ENCODE measurements at places on chromosomes 2 and 18.

GRCh38 chr2:108967757-108968156, 21.3 kb downstream of the EDAR start:
- no peak for DNase-seq

DNA sequence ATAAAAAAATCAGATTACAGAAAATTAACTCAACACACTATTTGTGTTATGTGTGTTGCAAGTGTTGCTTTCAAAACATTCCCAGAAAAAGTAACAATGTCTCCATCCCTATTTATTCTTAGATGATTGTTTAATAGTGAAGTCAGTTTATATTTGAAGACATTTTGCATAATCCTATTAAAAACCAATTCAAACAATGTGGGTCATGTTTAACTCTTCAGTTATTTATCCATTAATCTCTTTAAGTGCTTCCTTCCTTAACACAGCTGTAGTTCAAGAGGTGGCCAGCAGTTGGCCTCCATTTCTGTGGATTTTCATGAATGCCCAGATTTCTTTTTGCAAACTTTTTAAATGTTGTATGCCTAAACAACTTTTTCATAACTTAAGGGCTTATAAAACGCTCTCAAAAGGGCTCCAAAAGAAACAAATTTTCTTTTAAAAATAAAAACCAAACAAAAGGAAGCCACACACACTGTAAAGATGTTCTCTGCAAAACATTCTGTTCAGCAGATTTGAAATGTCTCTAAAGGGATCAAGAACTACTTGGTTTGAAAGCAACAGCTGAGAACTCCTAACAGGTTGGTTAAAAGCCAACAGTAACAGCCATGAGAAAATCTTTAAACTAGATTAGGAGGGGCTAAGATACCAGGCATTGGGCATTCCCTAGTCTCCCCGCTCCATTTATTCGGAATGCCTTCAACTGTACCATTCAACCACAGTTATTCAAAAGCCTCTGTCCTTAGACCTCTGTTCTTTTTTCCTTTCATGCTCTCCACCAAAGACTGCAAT, 71.5 kb downstream of the THADA start:
- DNase-seq: no peak

GRCh38 chr2:216415541-216415940, 3.3 kb downstream of the SMARCAL1 start:
- DNase-seq: no peak

DNA sequence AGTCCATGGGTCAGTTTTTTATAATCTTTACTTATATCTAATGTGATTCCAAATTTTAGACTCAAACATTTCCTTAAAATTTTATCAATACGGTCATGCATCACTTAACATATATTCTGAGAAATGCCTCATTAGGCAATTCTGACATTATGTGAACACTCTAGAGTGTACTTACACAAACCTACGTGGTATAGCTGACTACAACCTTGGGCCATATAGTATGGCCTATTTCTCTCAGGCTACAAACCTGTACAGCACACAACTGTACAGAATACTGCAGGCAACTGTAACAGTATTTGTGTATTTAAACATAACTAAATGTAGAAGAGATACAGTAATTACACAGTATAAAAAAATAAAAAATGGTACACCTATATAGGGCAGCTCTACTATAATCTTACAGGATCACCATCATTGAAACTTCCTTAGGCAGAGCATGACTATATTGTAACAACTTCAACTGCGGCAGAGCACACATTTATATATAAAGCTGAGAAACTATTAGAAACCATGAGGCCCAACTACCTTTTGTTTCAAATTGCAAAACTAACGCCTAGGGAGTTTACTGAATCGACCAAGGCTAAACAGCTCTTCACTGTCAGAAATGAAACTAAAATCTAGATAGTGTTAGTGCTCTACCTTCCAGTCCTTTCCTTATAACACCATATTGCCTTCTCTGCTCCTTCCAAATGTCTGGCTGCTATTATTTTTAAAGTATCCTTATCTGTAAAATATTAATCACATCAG, 6.9 kb downstream of the YES1 start:
- DNase-seq: no peak

GRCh38 chr18:12585218-12585617, 72.7 kb downstream of the SPIRE1 start:
- DNase-seq: no peak

DNA sequence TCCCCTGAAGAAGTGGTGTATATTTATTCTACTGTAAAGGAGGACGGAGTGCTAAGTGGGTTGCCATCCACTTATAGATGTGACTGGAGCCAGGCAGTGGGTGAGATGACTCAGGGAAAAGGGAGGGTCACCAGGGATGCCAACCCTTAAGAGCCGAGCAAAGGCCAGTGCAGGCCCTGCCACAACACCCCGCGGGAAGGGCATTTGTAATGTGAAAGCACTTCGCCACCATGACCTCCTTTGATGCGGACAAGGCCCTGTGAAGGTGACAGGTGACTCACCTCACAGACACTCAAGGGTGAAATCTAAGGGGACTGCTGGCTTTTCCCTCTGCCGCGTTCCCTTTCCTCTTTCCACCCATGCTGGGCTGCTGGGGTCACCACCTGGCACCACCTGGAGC, 50.2 kb upstream of the MRPL33 start:
- no peak for DNase-seq

- no peak for DNase-seq
Observed at GRCh38 chr2:240628808-240629618, 3.7 kb downstream of the GPR35 start.

DNA sequence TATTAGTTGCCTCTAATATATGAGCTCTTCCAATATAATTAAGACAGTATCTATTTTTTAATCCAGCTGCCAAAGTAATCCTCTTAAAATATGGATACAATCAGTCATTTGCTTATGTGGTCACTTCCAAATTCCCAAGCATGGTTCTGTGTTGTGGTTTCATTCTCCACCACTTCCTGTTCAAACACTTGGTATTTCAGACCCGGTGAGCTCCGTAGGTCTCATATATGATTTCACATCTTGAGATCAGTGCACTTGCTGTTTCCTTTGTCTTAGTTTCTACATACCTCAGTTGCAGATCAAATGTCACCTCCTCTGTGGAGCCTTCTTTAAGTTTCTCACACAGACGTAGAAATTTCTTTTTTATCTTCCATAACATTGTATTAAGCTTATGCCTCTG, 254.2 kb downstream of the KCNS3 start:
- no peak for DNase-seq

DNA sequence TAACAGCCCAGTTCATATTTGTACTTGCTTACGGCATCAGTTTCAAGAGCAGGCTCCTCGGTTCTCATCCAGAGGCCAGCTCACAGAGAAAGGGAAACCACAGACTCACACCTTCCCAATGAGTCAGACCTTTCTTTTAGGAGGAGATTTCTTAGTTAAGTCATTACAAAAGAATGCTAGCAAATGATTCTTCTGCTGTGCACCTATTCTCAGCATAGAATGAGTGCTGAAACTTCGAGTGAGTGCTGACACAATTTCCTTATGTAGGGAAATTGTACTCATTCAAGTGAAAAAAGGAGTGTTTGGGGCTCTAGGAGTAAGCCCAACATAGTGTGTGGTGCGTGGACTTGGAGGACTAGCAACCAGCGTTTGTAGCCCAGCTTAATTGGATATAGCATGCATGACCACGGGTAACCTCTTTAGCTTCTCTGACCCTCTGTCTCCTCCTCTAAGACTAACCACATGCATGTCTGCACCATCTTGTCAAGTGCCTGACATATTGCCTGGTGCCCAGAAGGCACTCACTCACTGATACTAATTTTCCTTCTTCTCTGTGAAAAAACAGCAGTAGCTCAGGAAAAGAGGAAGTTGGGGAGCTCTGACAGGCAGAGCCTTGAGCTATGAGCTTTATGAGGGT, 87.0 kb downstream of the ALPK2 start:
- no peak for DNase-seq

DNA sequence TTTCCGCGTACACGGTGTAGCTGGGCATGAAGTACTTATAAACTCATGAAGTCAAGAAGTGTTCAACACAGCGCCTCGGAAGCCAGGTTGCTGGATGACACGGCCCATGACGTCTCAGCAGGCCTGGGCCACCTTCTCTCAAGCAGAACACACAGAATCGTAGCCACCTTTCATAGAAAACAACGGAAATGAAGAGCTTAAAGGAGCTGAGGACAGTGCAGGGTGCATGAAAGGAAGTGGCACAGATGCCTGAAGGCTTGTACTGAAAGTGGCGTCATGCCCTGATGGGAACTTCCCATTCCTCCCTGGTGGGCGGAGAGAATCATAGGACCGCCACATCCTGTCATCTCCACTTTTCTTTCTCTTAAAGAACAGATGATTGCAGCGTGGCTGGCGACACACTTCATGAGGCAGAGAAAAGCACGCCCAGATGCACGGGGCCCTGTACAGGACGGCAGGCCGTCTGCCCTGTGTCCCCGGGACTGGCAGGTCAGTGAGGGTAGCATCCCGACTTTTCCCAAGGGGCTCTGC, 31.1 kb downstream of the HDAC4 start:
- no peak for DNase-seq

GRCh38 chr2:75102011-75102410, 97.3 kb downstream of the TACR1 start:
- no peak for DNase-seq

GRCh38 chr2:29991086-29991485, 69.7 kb upstream of the ALK start:
- DNase-seq: no peak

- no peak for DNase-seq
Observed at GRCh38 chr2:167103028-167103756, 214.9 kb downstream of the XIRP2 start.

- no peak for DNase-seq
Observed at GRCh38 chr2:225670111-225670974, 270.8 kb downstream of the NYAP2 start.

DNA sequence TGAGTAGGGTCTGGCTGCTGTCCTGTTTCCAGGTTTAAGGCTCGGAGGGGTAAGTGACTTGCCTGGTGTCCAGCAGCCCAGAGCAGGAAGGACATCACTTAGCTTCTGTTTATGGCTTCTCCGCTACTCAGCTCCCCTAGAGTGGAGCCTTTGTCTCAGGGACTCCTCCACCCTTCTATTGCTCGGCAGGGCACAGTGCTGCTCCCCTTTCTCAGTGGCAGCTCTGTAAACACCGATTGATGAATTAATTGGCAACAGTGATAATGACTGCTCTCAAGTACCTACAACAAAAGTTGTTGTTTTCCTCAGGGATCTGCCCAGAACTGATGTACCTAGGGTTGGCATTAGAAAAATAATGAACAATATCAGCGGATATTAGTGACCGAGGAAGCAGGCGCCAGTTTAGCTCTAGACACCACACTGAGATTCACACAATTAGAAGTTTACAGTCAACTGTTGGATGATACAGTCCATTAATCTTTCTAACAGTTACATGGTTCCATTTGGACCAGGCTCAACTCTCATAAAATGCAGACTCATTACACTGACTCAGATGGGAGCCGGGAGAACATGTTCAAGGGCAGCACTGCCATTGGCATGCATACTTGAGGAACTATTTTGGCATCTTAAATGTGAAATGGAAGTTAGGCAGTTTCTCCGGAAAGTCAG, 265.7 kb downstream of the MTX2 start:
- no peak for DNase-seq

DNA sequence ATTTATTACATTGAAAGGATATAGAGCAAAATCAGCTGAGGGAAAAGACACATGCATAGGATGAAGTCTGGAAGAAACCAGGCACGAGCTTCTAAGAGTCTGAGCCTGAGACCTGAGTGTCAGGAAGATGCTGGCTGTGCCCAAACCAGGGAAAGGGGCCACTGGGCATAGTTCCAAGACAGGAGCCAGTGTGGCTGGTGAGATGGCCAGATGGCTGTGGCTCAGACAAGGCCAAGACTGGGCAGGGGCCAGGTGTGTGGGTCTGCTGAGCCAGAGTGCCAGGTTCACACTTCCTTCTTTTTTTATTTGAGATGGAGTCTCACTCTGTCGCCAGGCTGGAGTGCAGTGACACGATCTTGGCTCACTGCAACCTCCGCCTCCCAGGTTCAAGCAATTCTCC, 95.5 kb upstream of the ATG16L1 start:
- no peak for DNase-seq
